ENCODE measurements at places on chromosomes 3 and 15.

DNA sequence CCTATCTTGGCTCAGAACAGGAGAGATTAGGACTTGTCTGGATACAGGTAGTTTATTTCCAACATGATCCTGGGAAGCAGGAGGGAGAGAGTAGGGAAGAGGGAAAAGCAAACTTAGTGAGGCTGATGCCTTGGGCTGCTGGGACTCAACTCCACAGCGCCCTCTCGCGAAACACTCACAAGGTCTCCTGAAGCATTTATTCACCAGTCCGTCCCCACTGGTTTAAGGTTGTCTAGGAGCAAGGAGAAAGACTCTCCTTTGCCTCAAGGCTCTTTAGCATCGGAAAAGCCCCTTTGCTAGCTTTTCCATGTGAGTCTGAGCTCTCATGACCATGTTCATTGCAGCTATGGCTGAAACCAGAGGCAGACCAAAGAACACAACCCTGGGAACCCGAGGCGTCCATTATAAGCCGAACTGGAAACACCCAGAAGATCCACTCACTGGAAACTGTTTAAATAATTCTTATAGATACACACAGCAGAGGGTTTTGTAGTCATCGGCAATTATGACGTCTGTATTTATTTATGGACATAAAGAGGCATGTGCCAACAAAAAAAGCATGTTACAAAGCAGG is 244.5 kb downstream of the CD47 start:
- no peak for DNase-seq

DNA sequence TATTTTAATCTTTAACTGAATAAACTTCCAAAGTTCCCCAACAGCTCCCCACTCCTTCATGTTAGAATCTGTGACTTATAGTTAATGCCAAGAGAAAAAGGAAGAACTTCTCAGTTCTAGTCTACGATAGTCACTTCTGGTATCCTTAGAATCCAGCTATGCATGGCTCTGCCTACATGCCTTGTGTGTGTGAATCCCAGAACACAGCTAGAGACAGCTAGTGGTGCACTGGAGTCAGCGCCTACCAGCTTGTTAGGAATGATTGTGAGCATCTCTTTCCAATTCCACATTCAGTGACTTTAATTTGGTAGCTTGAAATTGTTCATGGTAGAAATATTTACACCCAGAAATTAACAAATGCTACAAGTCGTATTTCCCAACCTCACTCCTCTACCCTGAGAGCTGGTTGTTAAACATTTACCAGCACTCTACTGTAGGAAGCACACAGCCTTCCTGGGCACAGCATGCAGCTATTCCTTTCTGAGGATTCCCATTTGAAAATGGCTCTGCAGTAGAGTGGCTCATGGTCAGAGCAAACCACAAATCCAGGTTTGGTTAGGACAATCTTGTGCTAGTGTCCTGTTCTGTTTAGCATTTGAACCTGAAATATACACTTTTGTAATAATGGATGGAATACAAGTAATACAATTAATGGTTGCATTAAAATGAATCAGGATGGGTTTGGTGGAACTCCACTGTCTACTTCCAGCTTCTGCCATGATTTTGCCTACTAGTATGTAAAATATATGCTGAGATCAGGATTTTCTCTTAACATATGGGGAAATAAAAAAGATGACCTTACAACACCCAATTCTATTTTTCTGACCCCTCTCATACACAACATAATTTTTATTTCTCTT is 371.0 kb upstream of the GBE1 start:
- no peak for DNase-seq

DNA sequence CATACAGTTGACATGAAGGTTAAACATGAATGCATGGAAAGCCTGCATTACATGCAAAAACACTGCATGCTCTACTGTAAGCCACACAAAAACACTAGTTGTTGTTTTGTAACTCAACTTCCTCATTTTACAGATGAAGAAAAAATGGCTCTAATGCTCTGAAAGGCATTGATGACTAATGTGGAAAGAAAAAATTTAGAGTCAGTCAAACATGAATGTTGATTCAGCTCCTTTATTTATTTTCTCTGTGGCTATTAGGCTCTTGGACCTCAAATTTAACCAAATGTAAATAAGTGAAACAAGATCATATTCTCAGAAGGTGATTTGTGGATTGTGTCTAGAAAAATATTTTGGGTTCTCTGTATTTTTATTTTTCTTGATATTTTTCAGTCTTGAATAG is 336.7 kb upstream of the ZNF717 start:
- DNase-seq: no peak

DNA sequence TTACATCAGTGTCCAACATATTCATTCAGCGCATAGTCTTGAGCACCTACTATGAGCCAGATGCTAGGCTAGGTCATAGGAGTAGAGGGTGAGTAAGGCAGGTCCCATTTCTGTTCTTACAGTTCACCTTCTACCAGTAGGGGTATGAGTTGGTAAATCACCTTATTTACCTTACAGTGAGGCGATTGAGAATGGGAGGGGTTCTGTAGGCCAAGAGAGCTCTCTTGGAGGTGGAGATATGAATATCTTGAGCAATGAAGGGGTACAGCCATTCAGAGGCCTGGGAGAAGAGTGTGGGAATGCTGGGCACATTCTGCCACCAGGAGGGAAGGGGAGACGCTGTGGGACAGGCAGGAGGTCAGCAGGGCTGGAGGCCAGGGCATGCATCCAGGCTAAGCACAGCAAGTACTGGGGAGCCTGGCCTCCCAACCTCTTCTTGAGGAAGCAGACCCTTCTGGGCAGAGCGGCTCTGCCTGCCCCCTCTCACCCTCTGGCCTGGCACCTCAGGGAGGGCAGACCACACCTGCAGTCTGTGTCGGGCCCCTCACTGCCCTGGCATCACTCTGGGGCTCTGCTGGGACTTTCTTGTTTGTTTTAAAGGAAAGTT is 123.4 kb downstream of the EEFSEC start:
- DNase-seq: no peak

DNA sequence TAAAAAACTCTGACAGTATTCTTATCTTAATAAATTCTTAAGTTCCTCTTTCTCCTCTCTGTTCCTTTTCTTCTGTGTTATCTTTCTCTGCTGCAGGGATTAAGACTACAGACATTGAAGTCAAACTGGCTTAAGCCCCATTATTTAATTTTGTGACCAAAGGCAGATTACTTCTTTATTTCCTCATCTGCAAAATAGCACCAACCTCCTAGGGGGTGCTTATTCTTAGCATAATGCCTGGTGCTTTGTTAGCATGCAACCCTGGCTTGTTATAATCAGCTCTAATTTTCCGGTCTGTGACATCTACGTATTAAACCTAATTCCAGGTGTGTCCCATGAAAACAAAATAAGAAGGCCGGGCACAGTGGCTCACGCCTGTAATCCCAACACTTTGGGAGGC is 23.8 kb downstream of the SEMA6D start:
- DNase-seq: no peak

- no peak for DNase-seq
These were observed 83.9 kb upstream of the MEX3B start for GRCh38 chr15:82129761-82130160.

DNA sequence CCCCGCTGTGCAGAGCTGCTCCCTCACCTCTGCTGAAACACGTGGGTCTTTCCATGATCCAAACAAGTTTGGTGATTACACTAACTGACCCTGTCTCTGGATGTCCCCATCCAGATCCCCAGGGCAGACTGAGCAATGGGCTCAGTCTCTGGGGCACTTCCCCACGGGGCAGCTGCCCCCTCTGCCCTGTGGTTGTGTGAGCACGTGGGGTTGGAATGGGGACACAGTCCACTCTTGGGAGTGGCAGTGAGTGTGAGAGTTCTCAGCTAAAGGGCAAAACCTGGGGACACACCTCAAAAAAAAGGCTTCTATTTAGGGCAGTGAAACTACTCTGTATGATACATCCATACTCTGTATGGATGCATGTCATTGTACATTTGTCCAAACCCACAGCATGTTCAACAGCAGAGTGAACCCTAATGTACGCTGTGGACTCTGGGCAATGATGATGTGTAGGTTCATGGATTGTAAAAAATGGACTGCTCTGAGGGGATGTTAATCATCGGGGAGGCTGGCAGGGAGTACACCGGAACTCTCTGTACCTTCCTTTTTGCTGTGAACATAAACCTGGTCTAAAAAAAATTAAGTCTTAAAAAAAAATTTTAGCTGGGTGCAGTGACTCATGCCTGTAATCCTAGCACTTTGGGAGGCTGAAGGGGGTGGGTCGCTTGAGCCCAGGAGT is 49.9 kb upstream of the BLM start:
- DNase-seq: no peak

- no peak for DNase-seq
These were observed 545.7 kb downstream of the TBL1XR1 start for GRCh38 chr3:176651622-176652021.

DNA sequence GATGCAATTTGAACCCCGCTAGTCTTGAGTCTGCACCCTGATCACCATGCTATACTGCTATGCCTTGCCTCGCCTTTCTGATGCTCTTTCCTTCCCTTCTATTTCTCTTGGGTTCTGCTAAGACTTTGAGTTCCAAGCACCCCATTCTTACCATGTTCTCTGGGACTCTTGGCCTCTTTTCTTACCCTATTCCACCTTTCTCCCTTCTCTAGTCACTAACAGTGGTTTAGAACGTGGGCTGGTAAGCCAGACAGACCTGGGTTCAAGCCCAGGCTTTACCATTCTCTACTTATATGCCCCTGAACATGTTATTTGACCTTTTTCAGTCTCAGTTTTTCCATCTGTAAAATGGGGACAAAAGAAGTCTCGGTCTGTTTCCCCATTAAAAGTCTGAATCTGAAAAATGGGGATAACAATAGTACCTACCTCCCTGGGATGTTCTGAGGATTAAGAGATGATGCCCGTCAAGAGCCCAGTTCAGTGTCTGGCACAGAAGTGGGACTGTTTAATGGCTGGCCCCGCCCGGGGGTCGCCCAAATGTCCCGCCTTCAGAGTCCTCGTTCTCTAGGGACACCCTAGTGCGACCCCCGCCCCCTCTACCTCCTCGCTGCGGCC is 376 bp downstream of the TADA3 start:
- DNase-seq: no peak

- peak; percentile 85 for DNase-seq
These were observed 45.7 kb downstream of the EHHADH start for GRCh38 chr3:185207931-185208746.

GRCh38 chr3:48990636-48991469 is 812 bp downstream of the P4HTM start:
- no peak for DNase-seq

GRCh38 chr3:185741586-185741985 is 83.3 kb downstream of the IGF2BP2 start:
- no peak for DNase-seq

GRCh38 chr3:59565125-59565524 is 515.3 kb upstream of the CFAP20DC start:
- DNase-seq: no peak

- DNase-seq: no peak
These were observed 90.3 kb downstream of the FMN1 start for GRCh38 chr15:33104212-33104611.

DNA sequence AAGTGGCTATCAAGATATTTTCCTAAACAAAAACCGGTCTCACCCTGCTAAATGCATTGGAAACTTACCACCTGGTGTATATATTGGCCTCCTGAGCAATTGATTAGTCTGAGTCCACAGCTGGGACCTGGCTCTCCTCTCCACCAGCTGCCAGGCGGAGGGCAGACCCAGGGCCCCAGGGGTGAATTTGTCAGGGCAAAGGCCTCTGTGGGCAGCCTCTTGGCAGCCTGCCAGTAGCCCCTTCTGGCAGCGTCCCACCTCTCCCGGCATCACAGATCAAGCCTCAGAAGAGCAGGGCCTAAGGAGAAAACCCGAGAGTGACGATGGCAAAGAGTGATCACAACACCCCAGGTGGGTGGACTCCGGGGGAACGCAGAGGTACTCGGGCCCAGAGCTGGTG is 43.0 kb upstream of the IDH2 start:
- no peak for DNase-seq

DNA sequence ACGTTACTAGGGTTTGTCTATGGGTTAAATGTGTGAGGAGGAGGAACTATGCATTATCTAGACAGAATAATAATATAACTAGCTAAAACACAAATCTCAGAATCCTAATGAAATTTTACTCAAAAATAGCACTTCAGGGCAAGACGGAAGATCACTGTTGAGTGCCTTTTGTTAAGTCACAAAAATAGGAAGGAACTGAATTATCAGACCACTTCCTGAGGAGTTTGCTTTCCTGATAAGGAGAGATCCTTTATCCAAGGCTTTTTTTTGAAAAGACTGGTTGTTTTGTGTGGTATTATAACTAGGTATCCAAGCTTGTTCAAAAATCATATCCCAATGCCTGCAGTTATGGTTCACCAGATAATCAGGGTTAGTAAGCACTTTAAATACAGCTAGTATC is 34.6 kb downstream of the NR2E3 start:
- DNase-seq: no peak

- no peak for DNase-seq
These were observed 84.3 kb downstream of the DOCK3 start for GRCh38 chr3:50759015-50759414.

GRCh38 chr15:59260090-59260489 is 53.4 kb downstream of the LDHAL6B start:
- no peak for DNase-seq

- DNase-seq: no peak
These were observed 291.8 kb downstream of the GAP43 start for GRCh38 chr3:115915061-115915460.

- no peak for DNase-seq
These were observed 710 bp downstream of the LRRC57 start for GRCh38 chr15:42547918-42548248.

- DNase-seq: no peak
These were observed 201.6 kb upstream of the GOLGA6L4 start for GRCh38 chr15:84033793-84034553.

Measured in GM12864 (cell line).